ENCODE measurements at places on chromosomes 4 and X.

DNA sequence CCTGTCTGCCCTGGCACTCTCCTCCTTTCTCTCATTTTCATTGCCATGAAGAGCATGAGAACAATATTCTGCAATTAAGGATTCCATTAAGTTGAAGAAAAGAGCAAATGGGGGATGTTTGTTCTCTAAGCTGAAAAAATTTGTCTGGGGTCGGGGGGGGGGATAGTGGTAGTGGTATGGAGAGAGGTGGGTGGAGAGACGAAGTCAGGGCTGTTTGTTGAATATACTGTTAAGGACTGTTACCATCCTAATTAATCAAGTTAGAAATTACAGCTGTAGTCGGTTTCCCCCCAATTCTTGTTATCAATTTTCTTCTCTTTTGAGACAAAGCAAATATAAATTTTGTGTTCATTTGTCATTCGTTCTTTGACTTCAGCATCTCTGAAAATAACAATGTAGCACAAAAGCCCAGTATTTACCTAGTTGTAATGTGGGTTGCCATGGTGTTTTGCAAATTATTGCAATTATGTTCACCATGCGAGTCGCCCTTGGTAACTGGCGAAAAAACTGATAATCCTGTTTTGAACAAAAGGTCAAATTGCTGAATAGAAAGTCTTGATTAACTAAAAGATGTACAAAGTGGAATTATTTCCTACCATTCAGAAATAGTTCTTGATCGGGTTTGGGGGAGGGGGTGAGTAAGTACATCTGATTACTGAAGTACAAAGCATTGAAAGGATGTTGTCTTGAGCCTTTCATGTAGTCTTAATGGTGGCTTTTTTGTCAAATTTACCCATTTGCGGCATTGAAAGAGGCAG, 139.1 kb downstream of the ARX start:
- no peak for DNase-seq

- DNase-seq, result no peak
Observed at GRCh38 chrX:118839334-118839958, 15.8 kb downstream of the ZCCHC12 start.

GRCh38 chr4:5750946-5751665, 40.1 kb downstream of the EVC start:
- peak; percentile 53 for DNase-seq

GRCh38 chr4:115275615-115276014, 162.2 kb upstream of the NDST4 start:
- DNase-seq, result no peak

DNA sequence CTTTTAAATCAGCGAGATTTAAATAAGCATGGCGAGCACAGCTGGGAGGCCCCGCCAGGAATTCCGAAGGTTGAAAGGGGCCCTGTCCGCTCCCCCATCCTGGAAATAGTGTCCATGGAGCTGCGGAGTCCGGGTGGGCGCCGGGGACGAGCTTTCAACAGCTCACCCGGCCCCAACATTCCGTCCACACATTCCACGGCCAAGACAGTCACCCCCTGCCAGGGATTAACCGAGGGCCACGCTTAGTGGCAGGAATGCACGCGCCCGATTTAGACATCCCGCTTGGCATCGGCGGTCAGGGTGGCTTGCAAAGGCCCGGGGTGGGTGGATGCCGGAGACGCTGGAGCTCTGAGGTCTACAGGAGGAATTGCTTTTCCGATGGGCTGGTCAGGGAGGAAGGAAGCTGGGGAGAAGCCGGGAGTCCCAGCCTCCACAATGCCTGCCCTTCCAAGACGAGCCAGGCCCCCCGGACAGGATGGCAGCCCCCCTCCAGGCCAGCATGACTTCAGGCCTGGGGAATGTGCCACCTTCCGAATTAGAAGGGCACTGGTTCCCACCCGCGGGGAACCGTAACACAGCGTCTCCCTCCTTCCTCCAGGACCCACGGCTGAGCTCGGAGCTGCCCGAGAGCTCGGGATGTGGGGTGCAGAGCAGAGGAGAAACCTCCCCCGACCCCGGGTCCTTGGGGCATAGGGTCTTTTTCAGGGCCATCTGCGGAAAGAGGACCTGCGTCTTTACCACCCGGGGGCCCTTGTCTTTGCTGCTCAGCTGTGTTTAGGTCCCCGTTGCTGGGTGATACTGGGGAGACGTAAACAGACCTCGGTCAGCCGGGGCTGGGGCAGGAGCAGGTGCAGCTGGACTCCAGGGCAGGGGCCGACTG, 26.9 kb upstream of the PPP2R3B start:
- peak; percentile 75 for DNase-seq

GRCh38 chr4:128271551-128271950, 16.1 kb downstream of the PGRMC2 start:
- no peak for DNase-seq

DNA sequence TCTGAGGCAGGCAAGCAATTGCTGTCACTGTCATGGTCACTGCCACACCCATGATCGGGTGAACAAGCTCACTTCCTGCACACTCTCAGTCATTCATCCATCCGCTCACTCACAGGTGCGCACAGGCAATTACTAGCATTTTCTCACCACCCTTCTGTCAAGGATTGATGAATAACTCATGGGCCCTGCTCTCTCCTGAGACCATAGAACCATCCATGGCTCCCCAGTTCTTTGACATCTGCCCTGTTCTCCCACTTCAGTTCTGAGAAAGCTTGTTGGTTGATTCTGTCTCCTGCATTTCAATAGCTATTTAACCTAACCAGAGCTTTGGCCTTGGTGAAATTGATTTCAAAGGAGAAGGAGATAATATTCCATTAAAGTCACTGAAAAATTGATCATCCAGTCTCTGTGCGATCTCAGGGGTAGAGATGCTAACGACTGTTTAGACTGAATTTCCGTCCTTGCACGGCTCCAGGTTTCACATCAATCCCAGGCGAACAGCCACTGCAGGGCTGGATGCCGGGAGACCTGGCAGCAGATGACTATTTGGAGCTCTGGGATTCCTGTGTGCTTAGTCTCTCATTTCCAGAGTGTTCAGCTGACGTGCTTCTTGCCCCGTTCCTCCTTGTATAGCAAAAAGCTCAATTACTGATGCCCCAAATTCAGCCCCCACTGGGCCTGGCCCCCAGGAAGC, 36.9 kb upstream of the ADRA2C start:
- DNase-seq, result no peak

GRCh38 chr4:123120473-123120872, 198.1 kb upstream of the NUDT6 start:
- no peak for DNase-seq

DNA sequence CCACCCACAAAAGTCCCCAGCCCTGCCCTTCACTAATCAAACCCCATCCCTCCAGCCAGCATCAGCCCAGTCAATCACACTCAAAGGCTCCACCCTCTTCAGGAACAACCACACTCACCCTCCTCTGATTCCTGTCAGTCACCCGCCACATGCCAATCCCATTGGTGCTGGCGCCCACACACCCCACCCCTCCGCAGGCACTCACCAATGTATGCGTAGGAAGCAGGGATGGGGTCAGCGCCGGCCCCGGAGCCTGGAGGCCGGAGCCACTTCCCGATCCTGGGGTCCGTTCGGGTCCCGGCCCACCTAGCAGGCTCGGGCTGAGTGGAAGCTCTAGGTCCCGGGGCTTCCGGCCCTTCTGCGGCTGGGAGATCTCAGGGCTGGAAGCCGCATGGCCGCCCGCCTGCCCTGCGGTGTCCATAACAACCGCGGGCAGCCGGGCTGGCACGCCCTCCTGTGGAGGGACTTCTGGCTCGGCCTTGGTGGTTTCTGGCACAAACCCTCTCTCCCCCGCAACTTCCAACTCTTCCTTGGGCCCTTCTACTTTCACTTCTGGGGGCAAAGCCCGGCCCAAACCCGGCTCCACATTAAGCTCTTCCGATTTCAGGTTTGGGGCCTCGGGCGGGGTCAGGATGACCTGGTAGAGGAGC, 7.9 kb upstream of the CFP start:
- DNase-seq, result no peak

GRCh38 chr4:10173754-10174749, 57.5 kb upstream of the WDR1 start:
- peak; percentile 39 for DNase-seq

GRCh38 chrX:148958901-148959300, 458.5 kb downstream of the AFF2 start:
- no peak for DNase-seq

GRCh38 chr4:78899302-78899701, 39.9 kb downstream of the PAQR3 start:
- DNase-seq, result no peak

GRCh38 chr4:184402239-184402638, 72.1 kb downstream of the IRF2 start:
- no peak for DNase-seq

DNA sequence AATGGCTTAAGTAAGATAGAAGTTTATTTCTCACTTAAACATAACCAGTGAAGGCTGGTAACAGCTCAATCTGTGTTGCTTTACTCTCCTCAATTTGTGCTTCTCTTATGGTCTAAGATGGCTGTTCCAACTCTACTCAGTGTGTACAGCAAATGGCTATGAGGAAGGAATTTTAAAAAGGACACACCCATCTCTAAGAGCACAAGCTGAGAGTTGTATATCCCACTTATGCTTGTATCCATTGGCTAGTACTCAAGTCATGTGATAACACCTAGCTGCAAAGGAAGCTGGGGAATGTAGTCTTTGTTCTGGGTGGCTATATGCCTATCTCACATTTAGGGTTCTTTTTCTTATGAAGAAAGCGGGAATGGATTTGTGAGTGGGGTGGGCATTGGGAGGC, 63.3 kb downstream of the GPAT3 start:
- peak; percentile 60 for DNase-seq

- no peak for DNase-seq
Observed at GRCh38 chrX:118208481-118208880, 91.9 kb upstream of the KLHL13 start.
